ENCODE measurements at places on chromosomes 5 and 9.
A peak's percentile ranks its signal among the peaks of the same experiment; 100 is the strongest.

GRCh38 chr5:114726131-114726530, 364.3 kb downstream of the KCNN2 start:
- no peak for DNase-seq

- DNase-seq = no peak
Measured at GRCh38 chr5:41815663-41816229, 54.5 kb downstream of the OXCT1 start.

DNA sequence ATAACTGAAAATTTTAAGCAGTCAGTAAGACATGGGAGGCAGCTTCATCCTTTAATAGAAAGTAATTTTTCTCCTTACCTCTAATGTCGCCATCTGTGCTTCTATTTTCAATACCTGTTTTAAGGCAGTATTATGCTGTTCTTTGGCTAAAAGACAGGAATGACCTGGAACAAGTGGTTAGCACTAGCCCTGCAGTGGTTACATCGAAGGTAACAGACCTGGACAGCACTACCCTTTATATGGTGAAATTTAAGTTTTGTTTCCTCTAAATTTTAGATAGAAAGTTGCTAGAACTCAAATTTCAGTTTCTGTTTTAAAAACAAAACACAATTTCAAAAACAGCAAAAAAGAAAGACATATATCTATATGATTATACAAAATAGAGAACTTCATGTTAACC, 534.1 kb upstream of the CDH6 start:
- DNase-seq = no peak

- no peak for DNase-seq
Measured at GRCh38 chr5:15806613-15807012, 306.6 kb downstream of the FBXL7 start.

GRCh38 chr5:78501411-78502352, 141.3 kb downstream of the SCAMP1 start:
- DNase-seq = no peak

DNA sequence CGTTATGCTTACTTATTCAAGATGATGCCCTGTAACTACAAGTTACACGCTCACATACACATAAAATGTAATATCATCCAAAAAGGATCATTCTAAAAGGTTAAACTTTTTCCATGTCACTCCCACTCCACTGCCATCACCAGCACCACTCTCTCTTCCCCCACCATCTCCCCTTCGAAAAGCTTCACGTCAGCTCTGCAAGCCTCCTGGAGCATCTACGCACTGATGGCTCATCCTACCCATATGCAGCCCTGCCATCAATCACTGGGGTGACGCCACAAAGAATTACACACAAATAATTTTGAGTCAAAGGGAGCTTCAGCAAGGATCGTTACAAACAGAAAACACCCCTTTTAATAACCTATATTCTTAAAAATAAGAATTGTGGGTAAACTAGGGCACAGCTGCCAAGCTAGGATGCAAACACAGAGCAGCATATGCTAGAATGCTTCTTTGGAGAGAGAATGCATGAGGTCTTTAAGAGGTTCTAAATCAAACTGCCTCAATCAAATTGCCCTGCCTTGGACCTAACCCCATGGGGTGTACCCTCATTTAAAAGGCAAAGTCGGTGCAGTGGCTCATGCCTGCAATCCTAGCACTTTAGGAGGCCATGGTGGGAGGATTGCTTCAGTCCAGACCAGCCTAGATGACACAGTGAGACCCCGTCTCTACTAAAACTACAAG, 56.1 kb downstream of the SHB start:
- no peak for DNase-seq

DNA sequence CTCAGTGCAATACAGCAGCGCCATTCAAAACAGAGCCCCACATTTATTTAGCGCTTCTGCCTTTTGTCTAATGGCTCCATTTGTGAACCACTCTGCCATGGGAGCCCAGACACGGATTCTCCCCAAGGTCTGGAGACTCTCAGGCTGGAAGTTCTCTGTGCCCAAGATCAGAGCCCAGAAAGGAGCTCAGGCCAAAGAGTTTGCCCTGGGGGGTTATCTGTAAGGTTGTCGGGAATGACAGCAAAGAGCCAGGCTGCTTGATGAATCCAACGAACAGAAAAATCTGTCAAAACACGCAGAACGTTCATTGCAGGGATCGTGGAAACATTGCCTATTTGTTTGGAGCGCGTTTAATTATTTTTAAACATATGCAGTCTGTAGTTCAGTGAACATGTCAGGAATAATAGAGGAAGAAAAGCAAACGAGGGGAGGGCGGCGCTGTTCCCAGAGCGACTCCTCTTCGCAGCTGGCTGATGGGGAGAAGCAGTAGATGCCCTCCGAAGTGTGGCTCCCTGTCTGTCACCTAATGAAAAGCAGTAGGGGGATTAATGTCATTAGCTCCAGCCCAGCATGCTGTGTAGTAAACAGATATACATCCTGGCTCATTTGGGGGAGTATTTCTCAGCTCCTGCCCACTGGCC, 464.9 kb upstream of the MPDZ start:
- DNase-seq = no peak

- DNase-seq = no peak
Measured at GRCh38 chr5:114477816-114478334, 116.0 kb downstream of the KCNN2 start.

DNA sequence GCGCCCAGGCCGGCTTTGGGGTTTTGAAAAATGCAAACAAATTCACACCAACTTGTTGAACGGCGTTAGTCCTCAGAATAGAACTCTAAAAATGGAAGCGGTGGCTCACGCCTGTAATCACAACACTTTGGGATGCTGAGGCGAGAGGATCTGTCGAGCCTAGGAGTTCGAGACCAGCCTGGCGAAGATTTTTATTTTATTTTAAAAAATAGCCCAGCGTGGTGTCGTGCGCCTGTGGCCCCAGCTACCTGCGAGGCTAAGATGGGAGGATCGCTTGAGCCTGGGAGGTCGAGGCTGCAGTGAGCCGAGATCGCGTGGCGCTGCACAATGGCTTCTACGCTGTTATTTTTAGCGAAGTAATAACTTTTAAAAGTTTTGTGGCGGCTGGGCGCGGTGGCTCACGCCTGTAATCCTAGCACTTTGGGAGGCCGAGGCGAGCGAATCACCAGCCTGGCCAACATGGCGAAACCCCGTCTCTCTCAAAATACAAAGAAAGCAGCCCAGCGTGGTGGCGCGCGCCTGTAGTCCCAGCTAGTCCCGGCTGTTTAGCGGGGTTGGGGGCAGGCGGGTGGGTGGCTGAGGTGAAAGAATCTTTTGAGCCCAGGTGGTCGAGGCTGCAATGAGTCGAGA, 694 bp upstream of the PLIN2 start:
- DNase-seq = no peak

DNA sequence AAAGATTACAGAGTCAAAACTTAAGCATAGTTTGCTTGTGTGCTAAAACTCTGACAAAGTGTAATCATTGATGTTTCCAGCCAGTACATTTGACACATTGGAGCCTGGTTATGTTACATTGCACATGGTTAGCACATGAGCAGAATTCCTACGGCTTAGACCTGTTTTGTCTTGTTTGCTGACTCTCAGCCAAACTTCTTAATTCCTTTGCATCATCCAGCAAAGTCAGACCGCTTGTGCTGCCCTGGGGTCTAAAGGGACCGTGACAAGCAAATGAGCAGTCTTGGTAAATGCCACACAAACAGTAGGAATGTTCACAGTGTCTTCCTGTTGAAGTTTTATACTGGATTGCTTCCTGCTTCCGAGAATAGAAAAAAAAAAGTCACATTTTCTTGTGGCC, 72.0 kb upstream of the ENTREP1 start:
- DNase-seq = no peak

GRCh38 chr5:135650081-135650480, 71.3 kb upstream of the CXCL14 start:
- no peak for DNase-seq

GRCh38 chr9:35114113-35114839, 1.4 kb downstream of the ATOSB start:
- DNase-seq = peak; percentile 34

- no peak for DNase-seq
Measured at GRCh38 chr5:142952229-142952628, 182.1 kb downstream of the ARHGAP26 start.

DNA sequence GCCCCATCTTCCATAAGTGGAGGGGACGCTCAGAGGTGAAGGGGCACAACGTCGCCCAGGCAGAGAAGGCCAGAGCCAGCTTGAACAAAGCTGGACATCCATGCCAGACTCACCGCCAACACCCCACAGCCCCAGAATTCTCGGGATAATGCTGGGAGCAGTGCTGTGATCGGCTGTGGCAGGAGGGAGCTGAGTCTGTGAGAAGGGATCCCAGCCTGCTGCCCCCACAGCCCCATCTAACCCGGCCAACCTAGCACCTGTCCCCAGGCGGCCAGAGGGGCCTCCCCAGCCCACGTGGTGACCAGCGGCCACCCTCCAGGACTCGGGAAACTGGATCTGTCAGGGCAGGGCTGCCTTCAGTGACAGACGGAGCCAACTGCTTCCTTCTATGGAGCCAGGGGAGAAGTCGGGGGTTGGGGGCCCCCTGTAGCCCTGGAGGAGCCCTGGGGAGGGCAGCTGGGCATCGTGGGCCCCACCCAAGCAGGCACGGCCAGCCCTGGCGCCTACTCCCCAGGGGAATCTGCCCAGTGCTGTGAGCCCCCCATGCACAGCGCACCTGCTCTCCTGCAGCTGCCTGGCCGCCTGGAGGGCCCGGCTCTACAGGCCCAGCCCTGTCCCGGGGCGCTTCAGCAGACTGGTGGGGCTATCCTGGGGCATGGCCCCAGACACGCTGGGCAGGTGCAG, 6.0 kb downstream of the BRD3 start:
- no peak for DNase-seq

DNA sequence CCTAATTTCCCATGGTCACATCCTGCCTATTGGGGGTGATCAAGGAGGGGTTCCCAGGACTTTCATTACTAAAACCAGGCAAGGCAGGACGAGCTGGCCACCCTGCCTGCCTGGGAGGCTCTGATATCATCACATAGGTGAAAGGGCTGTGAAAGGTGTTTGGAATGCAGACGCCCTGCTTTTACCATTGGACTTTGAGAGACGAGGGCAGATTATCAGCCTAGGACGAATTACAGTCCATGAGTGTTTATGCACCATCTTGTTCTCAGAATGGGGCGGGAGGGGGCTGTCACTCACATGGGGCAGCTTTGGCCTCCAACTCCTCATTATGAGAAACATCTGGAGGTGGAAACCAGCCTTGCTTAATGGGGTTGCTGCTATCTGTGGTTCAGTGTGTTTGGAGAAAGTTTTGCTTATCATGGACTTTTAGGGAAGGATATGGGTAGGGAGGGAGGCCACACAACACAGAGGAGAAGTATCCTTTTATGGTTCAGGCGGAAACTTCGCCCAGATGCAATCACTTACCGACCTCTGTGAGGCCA, 69.8 kb upstream of the UBTD2 start:
- no peak for DNase-seq

DNA sequence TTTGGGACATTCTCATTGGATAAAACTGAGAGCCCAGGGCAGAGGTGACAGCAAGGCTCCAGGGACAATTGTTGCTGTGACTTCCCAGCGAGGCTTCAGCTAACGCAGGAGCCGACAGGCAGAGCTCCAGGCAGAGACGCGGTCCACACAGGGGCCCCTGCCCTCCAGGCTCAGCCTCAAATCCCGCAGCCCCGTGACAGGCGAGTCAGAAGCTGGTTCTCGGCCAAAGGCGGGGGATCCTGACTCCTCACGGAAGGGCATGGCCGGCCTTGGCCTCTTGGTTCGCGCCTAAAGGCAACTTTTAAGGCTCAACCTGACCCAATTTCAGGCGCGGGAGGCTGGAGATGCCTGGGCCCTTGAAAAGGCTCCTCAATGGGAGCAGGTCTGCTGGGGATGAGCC, 21.3 kb downstream of the SLC12A7 start:
- DNase-seq = no peak

DNA sequence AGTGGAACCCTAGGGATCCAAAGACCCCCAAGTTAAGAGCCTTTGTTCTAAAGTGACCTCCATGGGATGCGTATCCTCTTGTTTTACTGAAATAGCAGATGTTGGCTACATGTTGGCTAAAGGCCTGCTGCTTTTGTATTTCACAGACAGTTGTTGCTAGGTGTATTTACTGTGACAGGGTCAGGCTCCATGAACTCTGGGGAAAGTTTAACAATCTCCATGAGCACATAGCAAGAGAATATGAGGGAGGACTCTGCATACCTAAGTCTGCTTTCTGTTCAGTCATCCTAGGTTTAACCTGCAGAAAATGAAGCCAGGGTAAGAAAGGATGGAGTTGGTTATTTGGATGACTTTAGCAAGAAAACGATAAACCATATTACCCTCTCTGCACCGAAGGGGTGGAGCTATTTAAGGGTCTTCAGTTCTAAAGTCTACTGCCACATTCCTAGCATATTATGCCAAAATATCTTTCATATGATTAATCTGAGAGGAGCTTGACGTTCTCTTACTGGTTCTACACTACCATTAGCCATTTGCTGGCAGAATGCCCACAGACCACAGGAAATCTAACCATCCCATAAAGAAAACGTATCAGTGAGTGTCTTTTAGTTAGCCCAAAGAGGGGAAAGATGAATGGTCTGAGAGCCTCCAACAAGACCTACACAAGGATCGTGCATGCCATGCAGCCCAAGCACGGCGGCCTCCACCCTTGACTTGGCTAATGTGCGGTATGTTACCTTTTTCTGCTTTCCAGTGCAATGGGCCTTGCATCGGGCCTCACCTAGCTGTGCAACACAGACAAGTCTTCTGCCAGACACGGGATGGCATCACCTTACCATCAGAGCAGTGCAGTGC, 127.8 kb downstream of the SAXO1 start:
- DNase-seq = no peak

- no peak for DNase-seq
Measured at GRCh38 chr5:88786789-88787188, 96.2 kb downstream of the MEF2C start.

- DNase-seq = no peak
Measured at GRCh38 chr5:8827696-8828095, 718.2 kb downstream of the SEMA5A start.

DNA sequence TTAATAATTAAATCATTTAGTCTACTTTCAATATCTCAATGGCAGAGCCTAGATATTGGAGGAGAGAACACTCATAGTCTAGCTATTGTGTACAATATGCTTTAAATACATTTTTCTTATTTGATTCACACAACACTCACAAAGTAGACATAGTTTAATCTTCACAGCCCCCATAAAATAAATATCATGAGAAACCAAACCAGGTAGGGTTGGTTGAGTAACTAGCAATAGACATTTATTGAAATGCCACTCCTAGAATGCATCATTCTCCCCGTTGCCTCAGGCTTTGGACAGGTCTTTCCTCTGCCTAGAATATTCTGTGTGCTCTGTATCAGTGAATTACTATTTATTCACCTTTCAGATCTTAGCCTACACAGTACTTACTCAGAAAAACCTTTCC, 141.9 kb downstream of the CEMIP2 start:
- no peak for DNase-seq

- DNase-seq = no peak
Measured at GRCh38 chr5:171365351-171365750, 22.3 kb upstream of the NPM1 start.
